ENCODE measurements at places on chromosomes 7 and 10. TPM values are rescaled to one million over a fixed set of nuclear protein-coding genes. Genes with fewer than 3 reads are reported as not detected.

COL1A2 gene
- 18.5 TPM for polyA plus RNA-seq

FAM131B gene
- polyA plus RNA-seq, result 0.08 TPM

EIF4H gene
- polyA plus RNA-seq, result 107 TPM

SLC29A3 gene
- 2.4 TPM for polyA plus RNA-seq

CCL24 gene
- polyA plus RNA-seq, result not detected

CAV2 gene
- 18.5 TPM for polyA plus RNA-seq

ADRA2A gene
- polyA plus RNA-seq, result 15.0 TPM

GRCh38 chr7:132095111-132095765 lies 481.0 kb downstream of the PLXNA4 start:
- no peaks in the 10 kb centered on the region for H3K4me1 ChIP-seq
- no peaks in the 10 kb centered on the region for H3K36me3 ChIP-seq

- no peak for DNase-seq
- H3K27me3 ChIP-seq, result no peaks in the 10 kb centered on the region
- H3K27ac ChIP-seq, result no peak overlapping the region
Measured at GRCh38 chr7:36011588-36011965, 141.5 kb upstream of the EEPD1 start.

DNA sequence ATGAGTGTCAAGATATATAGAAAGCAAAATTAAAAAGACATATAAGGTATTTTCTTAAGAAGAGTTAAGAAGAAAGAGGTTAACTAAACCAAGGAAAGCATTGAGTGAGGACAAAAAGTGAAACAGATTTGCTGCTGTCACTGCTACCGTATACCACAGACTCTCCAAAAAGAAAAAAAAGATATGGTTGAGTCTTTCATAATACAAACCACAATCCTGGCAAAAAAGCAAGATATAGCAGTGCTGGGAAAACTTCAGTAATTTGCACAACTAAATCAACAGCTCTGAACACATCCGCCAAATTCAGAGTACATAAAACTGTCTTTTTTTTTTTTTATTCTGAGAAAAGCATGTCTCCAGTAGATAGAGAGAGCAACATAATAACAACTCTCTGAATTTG lies 114.7 kb downstream of the ETV1 start:
- H3K27me3 ChIP-seq, result no peaks in the 10 kb centered on the region
- H3K36me3 ChIP-seq, result no peaks in the 10 kb centered on the region
- H3K27ac ChIP-seq, result no peak overlapping the region
- no peaks in the 10 kb centered on the region for H3K4me1 ChIP-seq
- DNase-seq, result no peak

DNA sequence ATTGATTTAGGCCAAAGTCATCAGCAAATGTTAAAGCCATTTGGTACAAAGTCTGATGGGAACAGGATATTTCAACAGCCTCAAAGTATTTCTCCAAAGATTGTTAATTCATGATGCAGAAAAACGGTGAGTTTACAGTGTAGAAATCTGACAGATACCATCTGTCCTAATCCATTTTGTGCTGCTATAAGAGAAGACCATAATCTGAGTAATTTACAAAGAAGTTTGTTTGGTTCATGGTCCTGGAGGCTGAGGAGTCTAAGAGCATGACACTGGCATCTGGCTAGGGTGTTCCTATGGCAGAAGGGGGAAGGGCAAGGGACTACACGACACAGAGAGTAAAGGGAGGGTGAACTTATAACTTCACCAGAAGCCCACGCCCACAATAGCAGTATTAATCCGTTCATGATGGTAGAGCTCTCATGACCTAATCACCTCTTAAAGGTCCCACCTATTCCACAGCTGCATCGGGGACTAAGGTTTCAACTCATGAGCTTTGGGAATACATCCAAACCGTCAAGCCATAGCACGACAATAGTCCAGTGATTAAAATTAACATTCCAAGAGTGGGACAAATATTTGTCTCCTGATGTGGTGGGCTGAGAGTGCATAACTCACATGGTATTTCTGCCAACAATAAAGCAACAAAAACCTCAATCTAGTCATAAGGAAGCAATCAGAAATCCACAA lies 298.6 kb upstream of the AKR1E2 start:
- H3K27me3 ChIP-seq, result no peaks in the 10 kb centered on the region
- H3K27ac ChIP-seq, result no peak overlapping the region
- H3K4me1 ChIP-seq, result no peaks in the 10 kb centered on the region
- DNase-seq, result no peak
- H3K4me3 ChIP-seq, result no peak overlapping the region

- no peaks in the 10 kb centered on the region for H3K36me3 ChIP-seq
- H3K4me3 ChIP-seq, result no peak overlapping the region
- no peaks in the 10 kb centered on the region for H3K27me3 ChIP-seq
- no peak for DNase-seq
- H3K4me1 ChIP-seq, result no peaks in the 10 kb centered on the region
- no peak overlapping the region for H3K27ac ChIP-seq
Measured at GRCh38 chr10:11950325-11951018, 92.1 kb downstream of the UPF2 start.

GRCh38 chr7:122743211-122743610 lies 40.5 kb upstream of the RNF148 start:
- H3K27me3 ChIP-seq, result no peaks in the 10 kb centered on the region
- no peaks in the 10 kb centered on the region for H3K36me3 ChIP-seq
- DNase-seq, result no peak
- no peak overlapping the region for H3K27ac ChIP-seq

- H3K4me1 ChIP-seq, result no peaks in the 10 kb centered on the region
- no peak for DNase-seq
- no peak overlapping the region for H3K4me3 ChIP-seq
- no peaks in the 10 kb centered on the region for H3K27me3 ChIP-seq
Measured at GRCh38 chr10:62384057-62384446, 9.9 kb downstream of the ZNF365 start.

- DNase-seq, result no peak
- no peaks in the 10 kb centered on the region for H3K36me3 ChIP-seq
- H3K27me3 ChIP-seq, result no peaks in the 10 kb centered on the region
Measured at GRCh38 chr7:90169891-90170290, 15.6 kb downstream of the STEAP1 start.

DNA sequence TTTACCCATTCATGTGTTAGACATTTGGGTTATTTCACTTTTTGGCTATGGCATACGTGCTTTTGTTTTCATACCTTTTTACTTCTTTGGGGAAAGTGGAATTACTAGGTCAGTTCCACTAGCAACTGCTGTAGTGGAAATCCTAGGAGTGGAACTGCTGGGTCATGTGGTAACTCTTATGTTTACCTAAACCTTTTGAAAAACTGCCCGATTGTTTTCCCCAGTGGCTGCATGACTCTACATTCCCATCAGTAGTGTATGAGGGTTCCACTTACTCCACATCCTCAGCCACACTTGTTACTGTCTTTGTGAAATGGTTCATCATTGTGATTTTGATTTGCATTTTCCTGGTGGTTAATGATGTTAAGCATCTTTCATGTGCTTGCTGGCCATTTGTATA lies 82.3 kb downstream of the TAX1BP1 start:
- H3K36me3 ChIP-seq, result peaks cover 8% of the 10 kb centered on the region
- no peak for DNase-seq
- no peaks in the 10 kb centered on the region for H3K27me3 ChIP-seq
- H3K4me1 ChIP-seq, result no peaks in the 10 kb centered on the region

- no peaks in the 10 kb centered on the region for H3K27me3 ChIP-seq
- H3K36me3 ChIP-seq, result no peaks in the 10 kb centered on the region
Measured at GRCh38 chr7:332646-333392, 42.8 kb downstream of the FOXL3 start.

GRCh38 chr7:121020249-121020988 lies 31.9 kb downstream of the CPED1 start:
- H3K36me3 ChIP-seq, result no peaks in the 10 kb centered on the region
- H3K27ac ChIP-seq, result no peak overlapping the region
- no peaks in the 10 kb centered on the region for H3K27me3 ChIP-seq
- no peak overlapping the region for H3K4me3 ChIP-seq

DNA sequence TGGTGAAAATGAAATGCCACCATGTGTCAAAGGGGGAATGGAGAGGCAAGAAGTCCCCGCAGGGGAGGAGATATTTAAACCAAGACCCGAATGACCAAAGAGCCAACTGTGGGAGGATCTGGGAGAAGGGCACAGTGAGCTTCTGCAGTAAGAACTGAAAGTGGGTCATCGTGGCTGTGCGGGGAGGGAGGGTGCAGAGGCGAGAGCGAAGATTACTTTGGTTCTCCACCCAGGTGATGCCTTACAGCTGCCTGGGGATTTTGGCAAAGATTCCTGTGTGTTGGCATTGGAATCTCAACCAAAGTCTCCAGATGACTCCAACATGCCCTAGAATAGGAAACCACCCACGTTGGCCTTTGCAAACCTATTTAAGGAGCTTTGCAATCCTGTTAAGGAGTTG lies 44.2 kb upstream of the ADAM12 start:
- DNase-seq, result no peak
- H3K27ac ChIP-seq, result no peak overlapping the region
- no peaks in the 10 kb centered on the region for H3K4me1 ChIP-seq
- no peak overlapping the region for H3K4me3 ChIP-seq
- peaks cover 5% of the 10 kb centered on the region for H3K27me3 ChIP-seq
- no peaks in the 10 kb centered on the region for H3K36me3 ChIP-seq

DNA sequence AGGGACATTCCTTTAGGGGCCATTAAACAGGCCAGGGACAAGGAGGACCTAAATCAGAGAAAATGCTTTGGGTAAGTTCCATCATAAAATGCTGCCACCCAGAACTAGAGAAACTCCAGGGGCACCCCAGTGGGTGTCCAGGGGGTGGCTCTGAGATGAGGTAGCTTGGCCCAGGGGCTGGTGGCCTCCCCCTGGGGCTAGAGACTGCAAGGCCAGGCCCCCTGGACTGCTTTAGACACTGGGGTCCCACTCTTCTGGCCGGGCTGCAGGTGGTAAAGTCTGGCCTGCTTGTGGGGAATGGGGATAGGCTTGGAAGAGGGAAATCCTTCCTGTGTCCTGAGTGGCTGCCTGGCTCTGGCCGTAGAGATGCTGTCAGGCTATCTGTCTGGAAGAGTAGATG lies 169.6 kb upstream of the PODXL start:
- H3K36me3 ChIP-seq, result no peaks in the 10 kb centered on the region
- H3K4me3 ChIP-seq, result no peak overlapping the region
- DNase-seq, result no peak
- H3K4me1 ChIP-seq, result no peaks in the 10 kb centered on the region
- no peak overlapping the region for H3K27ac ChIP-seq
- no peaks in the 10 kb centered on the region for H3K27me3 ChIP-seq

GRCh38 chr7:85343484-85343883 lies 156.6 kb upstream of the SEMA3D start:
- H3K4me3 ChIP-seq, result no peak overlapping the region
- no peak for DNase-seq
- no peaks in the 10 kb centered on the region for H3K4me1 ChIP-seq
- H3K27me3 ChIP-seq, result no peaks in the 10 kb centered on the region
- no peaks in the 10 kb centered on the region for H3K36me3 ChIP-seq
- no peak overlapping the region for H3K27ac ChIP-seq
